Urothelium cell line (cell line): ENCODE measurements at places on chromosomes 2 and 18.
A peak's percentile ranks its signal among the peaks of the same experiment; 100 is the strongest.

DNA sequence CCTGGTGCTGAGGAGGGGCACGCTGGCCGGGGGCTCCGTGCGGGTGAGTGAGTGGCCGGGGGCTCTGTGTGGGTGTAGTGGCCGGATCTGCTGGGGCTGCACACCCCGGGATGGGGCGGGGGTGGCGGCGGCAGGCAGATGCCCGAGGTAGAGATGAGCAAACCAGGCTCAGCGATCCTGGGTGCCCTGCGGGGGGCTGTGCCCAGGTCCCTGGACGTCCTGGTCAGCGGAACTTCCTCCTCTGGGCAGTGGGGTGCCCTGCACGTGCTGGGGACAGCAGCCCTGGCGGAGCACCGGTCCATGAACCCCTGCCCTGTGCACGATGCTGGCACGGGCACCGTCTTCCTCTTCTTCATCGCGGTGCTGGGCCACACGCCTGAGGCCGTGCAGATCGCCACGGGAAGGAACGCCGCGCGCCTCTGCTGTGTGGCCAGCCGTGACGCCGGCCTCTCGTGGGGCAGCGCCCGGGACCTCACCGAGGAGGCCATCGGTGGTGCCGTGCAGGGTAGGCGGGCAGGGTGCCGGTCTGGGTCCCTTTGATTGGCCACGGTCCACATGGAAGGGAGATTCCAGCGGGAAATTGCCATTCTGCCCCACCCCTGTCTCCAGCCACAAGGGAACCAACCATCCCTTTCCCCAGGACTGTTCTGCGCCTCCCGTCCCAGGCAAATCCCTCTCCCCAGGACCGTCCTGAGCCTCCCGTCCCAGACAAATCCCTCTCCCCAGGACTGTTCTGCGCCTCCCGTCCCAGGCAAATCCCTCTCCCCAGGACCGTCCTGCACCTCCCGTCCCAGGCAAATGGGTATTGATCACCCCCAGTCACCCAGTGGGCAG, 5.9 kb downstream of the NEU4 start:
- DNase-seq, result no peak

DNA sequence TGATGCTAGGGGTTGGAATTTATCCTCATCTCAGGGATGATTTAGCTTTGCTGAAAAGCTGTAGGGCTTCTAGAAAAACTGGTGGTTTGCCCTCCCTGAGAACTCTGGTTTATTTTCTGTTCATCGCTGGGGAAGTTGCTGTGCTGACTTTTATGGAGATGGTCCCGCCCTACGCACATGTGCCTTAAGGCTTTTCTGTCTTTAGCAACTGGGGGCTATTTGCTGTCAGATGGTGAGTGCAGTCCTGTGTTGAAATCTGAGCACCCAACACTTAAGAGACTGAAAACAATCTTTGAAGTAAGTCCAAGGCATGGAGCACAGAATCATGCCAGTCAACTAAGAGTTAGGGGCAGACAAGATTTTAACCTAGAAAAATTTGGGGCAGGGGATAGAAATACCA, 2148.4 kb upstream of the CELF4 start:
- no peak for DNase-seq

DNA sequence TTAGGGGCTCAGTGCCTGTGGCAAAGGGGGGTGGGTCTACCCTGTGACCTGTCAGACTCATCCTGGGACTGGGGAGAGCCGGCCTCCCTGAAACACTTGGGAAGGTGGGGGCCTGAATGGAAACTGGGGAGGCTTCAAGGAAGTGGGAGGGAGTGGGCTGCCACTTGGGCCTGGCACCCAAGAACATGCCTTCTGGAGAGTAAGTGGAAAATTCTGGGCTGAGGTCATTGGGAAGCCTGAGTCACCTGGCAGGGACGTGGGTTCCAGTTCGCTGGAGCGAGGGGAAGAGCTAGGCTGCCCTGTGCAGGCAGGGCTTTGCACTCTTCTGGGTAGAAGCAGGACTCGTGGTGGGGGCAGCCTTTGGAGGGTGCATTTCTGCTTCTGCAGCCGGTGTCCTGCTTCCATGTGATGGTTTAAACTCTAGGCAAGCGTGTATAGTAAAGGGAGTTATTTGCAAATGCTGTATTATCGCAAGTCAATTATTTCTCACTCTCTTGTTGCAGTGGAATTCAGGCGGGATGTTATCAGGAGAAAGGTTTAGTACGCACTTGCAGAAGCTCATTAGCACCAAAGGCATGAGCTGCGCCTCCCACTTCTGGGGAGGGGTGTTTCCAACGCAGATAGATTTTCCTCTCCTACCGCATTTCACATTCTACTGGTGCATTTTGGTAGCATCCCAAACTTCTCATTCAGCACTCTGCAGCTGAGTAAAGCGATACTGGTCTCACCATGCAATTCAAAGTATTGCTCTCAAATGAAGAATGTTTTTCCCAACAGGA, 3.8 kb downstream of the LRRFIP1 start:
- no peak for DNase-seq

GRCh38 chr2:134333646-134334189, 79.8 kb downstream of the MGAT5 start:
- DNase-seq, result no peak

- DNase-seq, result peak; percentile 86
These were observed 749 bp upstream of the EIF2AK3 start for GRCh38 chr2:88627856-88628570.

GRCh38 chr2:42233976-42234441, 64.9 kb downstream of the EML4 start:
- DNase-seq, result no peak

DNA sequence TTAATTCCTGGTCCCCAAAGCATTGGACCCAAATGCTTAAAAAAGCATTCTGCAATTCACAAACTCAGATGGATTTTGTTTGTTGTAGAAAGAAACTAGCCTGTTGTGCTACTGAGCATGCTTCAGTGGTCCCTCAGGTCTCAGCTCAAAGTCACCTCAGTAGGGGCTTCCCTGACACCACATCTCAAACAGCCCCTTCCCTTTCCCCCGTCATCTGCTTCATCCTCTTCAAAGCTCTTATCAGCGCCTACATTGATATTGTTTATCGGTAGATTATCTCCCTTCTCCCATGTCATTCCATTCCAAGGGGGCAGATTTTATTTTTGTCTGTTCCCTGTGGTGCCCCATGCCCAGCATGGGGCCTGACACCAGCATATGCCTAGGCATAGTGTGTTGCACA, 172.9 kb downstream of the CELF4 start:
- no peak for DNase-seq

- no peak for DNase-seq
These were observed 172.9 kb upstream of the SETBP1 start for GRCh38 chr18:44507729-44508325.

GRCh38 chr2:113212245-113213060, 38.7 kb downstream of the PSD4 start:
- no peak for DNase-seq

DNA sequence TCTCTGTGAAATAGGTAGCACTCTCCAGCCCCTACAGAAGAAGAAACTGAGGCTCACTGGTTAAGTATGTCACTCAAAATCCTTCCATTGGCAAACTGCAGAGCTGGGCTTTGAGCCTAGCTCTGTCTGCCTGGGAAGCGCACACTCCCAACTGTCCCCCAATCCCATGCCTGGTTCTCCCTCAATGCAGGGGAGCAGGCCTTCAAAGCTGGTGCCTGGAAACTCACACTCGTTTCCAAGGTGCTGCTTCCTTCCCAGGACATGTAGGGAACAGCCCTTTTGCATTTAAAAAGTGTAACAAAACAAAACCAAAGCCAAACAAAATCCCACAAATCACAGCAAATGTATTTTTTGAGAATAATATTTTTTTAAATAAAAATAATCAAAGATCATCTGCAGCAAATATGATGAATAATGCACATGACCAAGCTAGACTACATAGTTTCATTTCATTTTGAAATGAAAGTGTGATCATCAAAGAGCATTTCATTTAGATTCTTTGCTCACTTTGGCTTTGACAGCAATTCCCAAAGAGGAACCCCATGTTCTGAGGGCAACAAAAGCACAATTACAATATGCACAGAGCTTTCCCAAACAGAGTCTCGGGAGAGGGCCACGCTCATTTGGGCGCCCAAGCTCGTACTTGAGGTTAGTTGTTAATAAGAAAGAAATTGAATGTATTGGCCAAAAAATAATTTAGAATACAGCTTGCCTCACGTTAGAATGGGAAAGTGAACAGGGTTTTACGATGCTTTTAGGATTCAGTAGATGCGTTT, 96.7 kb upstream of the ACKR3 start:
- DNase-seq, result no peak

DNA sequence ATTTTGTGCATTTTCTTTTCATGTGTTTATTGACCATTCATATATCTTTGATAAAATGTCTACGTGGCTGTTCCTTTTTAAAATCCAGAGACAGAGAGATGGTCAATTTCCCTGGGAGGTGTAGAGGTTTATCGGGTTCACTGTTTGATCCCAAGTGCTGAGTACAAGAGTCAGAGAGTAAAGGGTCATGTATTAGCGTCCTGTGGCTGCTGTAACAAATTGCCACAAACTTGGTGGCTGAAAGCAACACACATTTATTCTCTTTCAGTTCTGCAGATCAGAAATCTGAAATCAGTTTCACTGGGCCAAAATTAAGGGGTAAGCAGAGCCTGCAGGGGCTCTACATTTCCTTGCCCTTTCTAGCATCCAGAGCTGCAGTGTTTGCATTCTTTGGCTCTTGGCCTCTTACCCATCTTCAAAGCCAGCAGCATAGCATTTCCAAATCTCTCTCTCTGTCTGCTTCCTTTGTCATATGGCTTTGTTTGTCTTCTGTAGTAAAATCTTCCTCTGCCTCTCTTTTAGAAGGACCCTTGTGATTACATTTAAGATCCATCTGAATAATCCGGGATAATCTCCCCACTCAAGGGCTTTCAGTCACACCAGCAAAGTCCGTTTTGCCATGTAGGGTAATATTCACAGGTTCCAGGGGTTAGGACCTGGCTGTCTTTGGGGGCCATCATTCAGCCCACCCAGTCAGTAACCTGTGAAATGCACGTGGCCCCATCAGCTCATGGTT, 49.9 kb downstream of the TMEM17 start:
- DNase-seq, result no peak

DNA sequence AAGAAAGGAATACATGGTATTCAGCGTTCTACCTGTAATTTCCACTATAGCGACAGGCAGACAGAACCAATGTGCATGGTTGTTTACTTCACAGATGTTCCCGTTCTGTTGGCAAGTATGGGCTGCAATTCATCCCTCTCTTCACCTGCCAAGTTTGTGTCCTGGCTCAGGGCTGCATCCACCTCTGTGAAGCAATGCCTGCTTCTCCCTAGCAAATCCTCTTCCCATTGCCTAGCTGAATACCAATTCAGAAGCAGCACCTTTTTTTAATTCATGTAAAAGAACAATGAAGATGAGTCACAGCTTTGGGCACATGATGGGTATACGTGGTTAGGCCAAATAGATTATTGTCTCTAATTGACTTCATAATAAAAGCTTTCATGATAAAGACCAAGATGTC, 54.7 kb upstream of the LRATD1 start:
- DNase-seq, result peak; percentile 9

DNA sequence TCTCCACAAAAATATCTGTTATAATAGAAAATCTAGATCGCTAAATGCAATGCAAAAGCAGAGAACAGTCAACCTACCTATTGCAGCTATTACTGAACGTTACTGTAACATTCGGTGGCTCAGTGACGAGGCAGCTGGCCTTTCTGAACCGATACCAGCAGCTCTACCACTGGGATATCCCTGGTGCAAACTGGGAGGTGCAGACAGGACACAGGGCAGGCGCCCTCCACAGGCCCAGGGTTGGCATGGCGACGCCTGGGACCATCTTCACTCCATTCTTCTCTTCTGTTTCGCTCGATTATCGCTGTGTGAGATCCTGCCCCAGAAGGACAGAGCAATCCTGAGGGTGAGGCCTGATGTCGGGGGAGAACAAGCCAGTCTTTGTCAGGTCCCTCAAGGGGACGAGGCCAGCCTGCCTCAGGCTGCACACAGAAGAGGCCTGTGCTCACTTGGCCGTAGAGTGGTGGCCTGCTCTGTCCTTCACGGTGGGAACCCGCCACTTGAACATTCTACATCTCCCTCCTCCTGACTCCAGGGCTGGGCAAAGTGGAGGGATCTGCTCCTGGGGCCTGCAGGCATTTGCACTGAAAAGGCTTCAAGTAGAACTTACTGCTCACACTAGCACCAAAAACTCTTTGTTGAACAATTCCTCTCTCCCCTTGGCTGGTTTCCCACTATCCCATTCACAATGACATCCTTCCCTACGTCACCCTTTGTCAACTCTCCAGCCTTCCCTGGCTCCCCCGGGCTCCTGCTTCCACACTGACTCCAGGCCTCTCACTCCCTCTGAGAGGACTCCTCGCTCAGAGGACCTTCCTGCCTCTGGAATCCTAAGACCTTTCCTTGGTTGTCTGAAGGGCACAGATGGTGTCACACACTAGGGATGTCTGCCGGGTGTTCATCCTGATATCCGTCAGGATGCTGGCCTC, 49.7 kb downstream of the CYRIA start:
- no peak for DNase-seq

GRCh38 chr18:57107140-57107832, 39.6 kb upstream of the BOD1L2 start:
- DNase-seq, result peak; percentile 33

- no peak for DNase-seq
These were observed 445.8 kb upstream of the RAB12 start for GRCh38 chr18:8163286-8163959.

DNA sequence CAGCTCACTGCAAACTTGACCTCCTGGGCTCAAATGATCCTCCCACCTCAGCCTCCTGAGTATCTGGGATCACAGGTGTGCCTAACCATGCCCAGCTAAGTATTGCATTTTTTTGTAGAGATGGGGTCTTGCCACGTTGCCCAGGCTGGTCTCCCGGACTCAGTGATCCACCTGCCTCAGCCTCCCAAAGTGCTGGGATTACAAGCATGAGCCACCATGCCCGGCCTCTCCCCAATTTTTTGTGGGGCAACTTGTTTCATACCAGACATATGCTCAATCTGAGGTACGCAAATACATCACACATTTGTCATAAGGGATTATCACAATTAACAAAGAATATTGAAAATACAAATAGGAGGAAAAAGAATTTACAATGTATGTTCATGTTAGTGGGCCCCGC, 27.7 kb downstream of the LGALSL start:
- DNase-seq, result no peak

GRCh38 chr2:238709325-238710025, 138.4 kb upstream of the TWIST2 start:
- no peak for DNase-seq
